HFFc6 (cell line): ENCODE measurements at places on chromosomes 5 and 9. TPM values are rescaled to one million over a fixed set of nuclear protein-coding genes. Genes with fewer than 3 reads are reported as not detected.
A peak's percentile ranks its signal among the peaks of the same experiment; 100 is the strongest.

GRCh38 chr5:1052076-1052475 is 43.5 kb downstream of the NKD2 start:
- no peak for DNase-seq

DNA sequence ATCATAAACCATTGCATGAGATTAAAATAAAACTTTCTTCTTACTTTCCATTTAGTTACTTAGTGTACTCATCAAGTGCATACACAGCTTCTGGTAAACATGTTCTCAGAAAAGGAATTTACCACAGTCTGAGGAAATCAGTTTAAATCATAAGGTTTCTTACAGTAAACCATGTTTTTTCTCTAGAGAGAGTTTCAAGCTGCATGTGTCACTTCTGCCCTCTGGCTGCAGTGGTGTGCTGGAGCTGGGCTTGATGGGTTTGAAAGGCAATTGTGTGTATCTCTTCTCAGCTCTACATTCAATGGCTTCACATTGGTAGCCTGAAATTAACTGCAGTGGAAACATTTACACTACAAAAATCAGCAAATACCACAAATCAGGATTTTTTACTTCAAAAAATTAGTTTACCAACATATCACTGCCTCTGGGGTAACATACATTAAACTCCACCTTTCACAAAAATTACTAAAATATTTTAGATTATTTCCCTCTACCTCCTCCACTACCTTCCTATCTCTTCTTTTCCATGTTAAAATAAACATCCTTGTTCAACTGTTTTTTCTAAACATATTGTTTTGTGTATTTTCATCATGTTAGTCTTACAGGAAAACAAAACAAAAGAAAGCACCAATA is 414.3 kb downstream of the ANXA1 start:
- no peak for DNase-seq

- DNase-seq = no peak
Observed at GRCh38 chr5:139748505-139748826, 47.1 kb upstream of the PSD2 start.

- no peak for DNase-seq
Observed at GRCh38 chr9:85053206-85053786, 383.8 kb downstream of the NTRK2 start.

GRCh38 chr9:133163504-133164172 is at the start of gene GBGT1:
Gene GBGT1, minus strand, starts transcription at chr9:133163914. Its CDS starts 1,502 bp downstream, at chr9:133162412.
- no peak for DNase-seq

DNA sequence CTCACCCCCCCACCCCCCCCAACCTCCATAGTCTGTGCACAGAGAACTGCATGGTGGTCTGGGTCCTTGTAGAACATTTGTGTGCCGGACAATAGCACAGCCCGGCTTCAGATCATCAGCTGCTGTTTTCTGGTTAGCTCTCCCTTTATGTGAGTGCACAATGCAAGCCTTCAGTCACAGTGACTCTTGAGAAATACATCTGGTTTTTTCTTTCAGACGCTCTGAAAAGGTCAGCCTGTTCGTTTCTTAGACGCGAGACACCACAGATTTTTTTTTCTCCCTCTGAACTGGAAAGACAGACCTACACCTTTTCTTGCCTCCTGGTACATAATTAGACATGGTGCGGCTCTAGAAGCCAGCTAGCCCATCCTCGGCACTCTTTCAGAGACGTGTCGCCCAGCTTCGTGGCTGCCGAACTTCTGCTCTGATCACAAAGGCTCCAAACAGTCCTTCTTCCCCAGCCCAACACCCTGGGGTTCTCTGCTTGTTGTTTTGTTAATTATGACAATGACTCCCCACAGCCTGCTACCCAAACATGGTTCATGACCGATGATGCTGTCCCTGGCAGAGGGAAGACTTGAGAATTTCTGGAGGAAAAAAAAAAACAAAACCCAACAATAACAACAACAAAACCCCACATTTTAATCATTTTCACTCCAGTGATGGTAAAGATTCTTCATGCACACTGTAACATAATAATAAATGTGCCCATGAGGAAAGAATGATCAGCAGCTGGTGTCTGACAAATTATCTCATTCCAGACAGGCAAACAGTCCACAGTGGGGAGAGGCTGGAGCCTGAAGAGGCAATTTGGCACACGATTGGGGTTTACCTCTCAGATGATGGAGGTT is 241.4 kb upstream of the ZNF462 start:
- no peak for DNase-seq

GRCh38 chr5:34449639-34450038 is 206.5 kb upstream of the RAI14 start:
- DNase-seq = no peak

DNA sequence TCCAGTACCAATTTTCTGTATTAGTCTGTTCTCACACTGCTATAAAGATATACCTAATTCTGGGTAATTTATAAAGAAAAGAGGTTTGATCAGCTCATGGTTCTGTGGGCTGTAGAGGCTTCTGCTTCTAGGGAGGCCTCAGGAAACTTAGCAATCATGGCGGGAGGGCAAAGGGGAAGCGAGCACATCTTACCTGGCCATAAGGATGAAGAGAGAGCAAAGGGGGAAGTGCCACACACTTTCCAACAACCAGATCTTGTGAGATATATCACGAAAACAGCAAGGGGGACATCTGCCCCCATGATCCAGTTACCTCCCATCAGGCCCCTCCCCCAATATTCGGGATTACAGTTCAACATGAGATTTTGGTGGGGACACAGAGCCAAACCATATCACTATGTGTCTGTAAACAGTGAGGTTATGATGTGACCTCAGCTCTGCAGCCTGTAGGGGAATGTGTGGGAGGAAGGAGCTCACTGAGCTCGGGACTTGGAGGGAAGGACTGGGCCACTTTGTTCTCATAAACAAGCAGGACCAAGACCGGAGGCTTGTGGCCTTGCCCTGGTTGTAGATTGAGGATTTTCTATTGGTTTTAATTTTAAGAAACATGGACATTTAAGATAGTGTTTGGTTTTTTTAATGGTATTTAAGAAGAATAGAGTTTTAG is 85.2 kb downstream of the EHMT1 start:
- DNase-seq = no peak

DNA sequence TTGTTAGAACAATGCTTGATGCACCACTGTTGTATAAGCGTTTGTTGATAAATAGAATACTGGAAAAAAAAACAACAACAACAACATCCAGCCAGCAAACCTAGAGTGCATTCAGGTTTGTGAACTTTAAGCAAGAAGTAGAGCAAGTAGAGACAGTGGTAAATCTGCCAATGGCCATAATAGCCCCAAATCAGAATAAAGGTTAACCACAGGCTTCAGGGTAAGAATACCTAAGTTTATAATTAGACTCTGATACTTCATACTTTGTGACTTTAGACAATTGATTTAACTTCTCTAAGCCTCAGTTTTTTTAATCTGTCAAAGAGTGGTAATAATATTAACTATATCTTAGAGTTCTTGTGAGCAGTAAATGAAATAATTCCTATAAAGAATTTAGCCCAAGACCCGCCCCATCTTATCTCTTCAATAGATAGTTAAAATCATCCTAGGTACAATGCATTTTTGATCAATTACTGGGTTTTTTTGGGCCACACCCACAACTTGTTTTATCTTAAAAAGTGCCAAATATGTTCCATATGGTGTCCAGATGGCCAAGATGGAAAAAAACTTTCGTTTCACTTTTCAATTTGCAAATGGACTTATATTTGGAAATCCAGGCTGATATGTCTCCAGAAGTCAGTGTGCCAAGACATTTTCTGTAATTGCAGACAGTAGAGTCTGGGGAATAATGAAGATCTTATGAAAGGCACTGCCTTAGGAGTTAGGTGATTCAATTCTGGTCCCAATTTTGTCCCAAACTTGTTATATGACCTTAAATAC is 24.5 kb upstream of the DPYSL3 start:
- DNase-seq = no peak

- DNase-seq = peak; percentile 11
Observed at GRCh38 chr9:84322828-84323227, 17.7 kb downstream of the SLC28A3 start.

GRCh38 chr9:13109781-13110180 is 169.7 kb downstream of the MPDZ start:
- DNase-seq = no peak

The OR1Q1 gene
- not detected in 2 replicates for total RNA-seq

The PLK2 gene
- total RNA-seq = 47.5 to 64.1 TPM (median 50.4 TPM) in 3 replicates

The GPR150 gene
- 0.26 to 0.37 TPM (median 0.27 TPM) in 3 replicates for total RNA-seq

The IFNK gene
- not detected in 3 replicates for total RNA-seq

The CNTNAP3B gene
- not detected in 3 replicates for total RNA-seq

The FCN2 gene
- not detected in 3 replicates for total RNA-seq

The IFNA2 gene
- total RNA-seq = not detected in 3 replicates
